ENCODE measurements at places on chromosomes 2 and 18. TPM values are rescaled to one million over a fixed set of nuclear protein-coding genes. Genes with fewer than 3 reads are reported as not detected.

Gene IL36B
- not detected for total RNA-seq

Gene ADRA2B
- total RNA-seq, result 0.46 TPM

Gene TYW5
- 15.7 TPM for total RNA-seq

Gene NT5DC4
- not detected for total RNA-seq

Gene AMER3
- 33.7 TPM for total RNA-seq

Gene UGT1A4
- total RNA-seq, result not detected

Gene TNFAIP6
- total RNA-seq, result 1.2 TPM

Gene CDK5R2
- total RNA-seq, result 13.4 TPM

Gene EDAR
- total RNA-seq, result not detected

Gene NEU2
- total RNA-seq, result not detected

Gene SLC4A3
- 50.5 TPM for total RNA-seq

Gene SULT1C2
- 0.23 TPM for total RNA-seq

Gene RTKN
- 11.1 TPM for total RNA-seq
